Mesenchymal stem cell (in vitro differentiated cells and primary cell): ENCODE measurements at places on chromosomes 4 and X.

DNA sequence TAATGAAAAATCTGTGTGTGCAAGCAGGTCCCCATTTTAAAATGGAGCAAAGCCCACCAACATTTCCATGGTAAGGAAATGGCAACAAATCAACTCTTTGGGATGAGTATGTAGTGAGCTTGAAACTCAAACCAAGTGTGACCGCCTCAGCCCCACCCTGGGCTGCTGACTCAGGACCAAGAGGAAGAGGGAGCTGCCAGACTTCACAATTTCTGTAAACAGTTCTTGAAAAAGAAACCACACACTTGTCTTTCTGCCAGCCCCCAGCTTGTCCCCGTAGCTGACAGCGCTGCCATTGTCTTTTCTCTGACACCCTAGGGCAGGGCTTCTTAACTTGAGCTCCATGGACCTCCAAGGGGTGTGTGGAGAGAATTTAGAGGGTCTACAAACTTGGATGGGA, 10.3 kb downstream of the RTL5 start:
- peak; percentile 78 for DNase-seq

- DNase-seq: no peak
These were observed 36.5 kb downstream of the INPP4B start for GRCh38 chr4:142809559-142809958.

- no peak for DNase-seq
These were observed 9.0 kb downstream of the ZNF827 start for GRCh38 chr4:145929415-145930178.

DNA sequence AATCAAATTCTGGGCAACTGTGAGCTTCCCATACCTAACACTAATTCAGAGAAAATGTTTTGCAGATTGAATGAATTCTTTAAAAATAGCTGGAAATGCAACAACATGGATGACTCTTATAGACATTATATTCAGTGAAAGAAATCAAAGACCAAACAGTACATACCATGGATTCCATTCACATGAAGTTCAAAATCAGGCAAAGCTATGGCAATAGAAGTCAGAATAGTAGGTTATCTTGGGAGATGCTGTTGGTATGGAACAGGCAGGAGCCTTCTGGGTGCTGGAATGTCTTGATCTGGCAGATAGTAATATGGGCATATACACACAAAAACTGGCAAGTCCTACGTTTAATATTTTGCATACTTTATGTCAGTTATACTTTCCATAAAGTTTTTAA, 25.5 kb upstream of the CBLL2 start:
- DNase-seq: no peak

DNA sequence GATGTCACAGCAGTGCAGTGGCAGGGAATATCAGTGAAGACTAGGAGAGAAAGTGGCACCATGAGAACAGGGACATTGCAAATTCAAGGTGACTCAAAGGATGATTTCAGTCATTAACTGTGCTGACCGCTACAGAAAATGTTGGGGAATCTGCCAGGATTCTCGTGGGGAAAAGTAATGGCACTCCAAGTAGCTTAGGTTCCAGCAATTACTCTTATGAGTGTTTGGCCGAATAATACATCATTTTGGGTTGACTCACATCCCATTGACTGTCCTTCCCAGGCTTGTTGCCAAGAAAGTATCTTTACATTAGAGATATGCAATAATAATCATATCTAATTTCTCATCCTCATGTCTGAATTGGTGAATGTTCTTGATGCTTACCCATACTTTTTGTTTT, 1411.1 kb upstream of the PCDH7 start:
- peak; percentile 33 for DNase-seq

DNA sequence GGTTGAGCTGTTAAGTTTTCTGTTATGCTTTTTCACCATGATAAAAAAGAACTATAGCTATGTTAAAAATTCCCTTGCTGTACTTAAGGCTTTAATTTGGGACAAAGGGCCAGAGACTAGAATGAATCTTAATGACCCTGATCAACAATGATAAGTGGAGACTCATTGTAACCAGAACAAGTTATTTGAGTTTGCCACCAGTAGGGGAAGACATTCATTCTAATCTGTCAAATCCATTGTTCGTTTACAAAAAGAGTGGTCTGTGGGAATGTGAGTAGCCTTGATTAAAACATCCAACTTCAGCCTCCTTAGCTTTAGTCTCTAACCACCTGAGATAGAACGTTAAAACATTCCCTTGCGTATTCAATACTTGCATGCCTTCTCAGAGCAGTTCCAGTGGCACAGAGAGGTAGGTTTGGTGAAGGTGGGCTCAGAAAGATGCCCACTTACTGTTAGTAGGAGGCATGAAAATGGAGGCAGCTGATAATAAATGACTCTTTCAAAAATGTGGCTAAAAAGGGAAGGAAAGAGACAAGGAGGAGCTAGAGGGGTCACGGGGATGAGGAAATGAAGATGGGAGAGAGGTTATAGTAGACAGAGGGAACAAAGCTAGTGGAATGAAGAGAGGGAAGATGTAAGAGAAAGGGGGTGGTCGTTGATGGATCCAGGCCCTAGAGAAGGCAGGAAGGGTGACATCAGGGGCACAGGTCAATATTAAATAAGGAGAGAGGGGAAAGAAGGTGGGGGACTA, 66.2 kb downstream of the EGF start:
- DNase-seq: no peak

GRCh38 chr4:159400558-159401225, 297.8 kb downstream of the RAPGEF2 start:
- peak; percentile 83 for DNase-seq

GRCh38 chrX:65976161-65976560, 63.7 kb downstream of the VSIG4 start:
- no peak for DNase-seq

DNA sequence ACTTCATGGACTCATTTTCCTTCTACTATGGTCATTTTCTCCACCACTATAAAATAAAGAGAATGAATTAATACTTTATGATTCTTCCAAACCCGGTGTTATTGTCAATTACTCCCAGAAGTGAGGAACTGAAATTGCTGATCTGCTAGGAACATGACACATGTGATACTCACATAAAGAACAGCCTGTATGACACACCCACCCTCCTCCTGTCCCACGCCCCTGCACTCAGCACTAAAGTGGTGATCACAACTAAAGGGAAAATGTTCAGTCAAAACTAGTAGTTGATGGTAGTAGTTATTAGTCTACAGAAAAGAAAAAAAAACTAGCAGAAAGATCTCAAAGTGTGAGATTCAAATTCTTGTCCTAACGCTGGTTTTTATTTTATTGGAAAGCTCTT, 1508.3 kb downstream of the RAPGEF2 start:
- DNase-seq: no peak

DNA sequence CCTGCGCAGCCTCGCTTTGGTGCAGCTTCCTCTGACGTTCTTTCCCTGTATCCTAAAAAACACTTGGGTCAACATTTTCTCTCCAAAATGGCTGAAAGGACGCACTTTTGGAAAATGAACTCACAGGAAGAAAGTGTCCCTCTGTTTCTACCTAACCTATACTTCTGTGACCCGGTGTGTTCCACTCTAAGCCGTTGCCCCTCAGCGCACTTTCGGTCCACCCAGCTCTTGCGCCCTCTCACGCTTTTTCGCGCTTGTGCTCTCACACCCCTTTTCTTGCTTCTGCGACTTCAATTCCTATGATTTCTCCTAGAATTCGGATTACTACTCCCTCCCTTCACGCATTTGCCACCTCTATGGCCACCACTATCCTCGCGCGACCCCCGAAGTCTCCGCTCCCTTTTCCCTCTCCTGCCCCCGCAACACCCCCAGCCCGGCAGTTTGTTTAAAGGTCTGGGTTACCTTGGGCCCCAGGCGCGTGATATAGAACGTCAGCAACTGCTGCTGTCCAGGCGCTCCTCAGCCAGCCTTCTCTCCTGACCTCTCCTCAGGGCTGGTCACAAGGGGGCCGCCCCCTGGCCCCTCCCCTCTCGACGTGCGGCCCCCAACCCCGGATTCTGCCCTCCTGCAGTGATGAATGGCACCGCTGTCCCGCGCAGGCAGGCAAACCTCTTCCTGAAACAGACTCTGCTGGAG, at the start of gene USP51:
Gene USP51, minus strand, starts transcription at position 535 of the 696 bp plus-strand sequence. CDS start 909 bp downstream, outside the sequence.
- DNase-seq: peak; percentile 70

DNA sequence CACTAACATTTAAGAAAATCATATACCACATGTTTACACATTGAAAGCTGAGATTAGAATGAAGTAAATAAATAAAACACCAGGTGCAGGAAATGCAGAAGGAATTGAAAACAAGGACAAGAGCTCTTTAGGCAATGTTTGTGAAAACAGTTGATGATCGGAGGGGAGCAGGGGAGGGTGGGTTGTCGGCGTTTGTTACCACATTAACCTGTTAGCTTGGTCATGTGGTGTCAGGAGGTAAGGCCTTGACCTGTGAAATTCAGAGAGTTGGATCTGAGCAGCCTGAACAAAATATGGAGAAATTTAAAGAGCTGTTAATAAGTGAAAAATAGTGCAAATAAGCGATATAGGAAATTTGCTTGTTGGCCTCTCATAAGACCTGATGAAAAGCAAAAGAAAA, 759.9 kb downstream of the PDHA2 start:
- no peak for DNase-seq

DNA sequence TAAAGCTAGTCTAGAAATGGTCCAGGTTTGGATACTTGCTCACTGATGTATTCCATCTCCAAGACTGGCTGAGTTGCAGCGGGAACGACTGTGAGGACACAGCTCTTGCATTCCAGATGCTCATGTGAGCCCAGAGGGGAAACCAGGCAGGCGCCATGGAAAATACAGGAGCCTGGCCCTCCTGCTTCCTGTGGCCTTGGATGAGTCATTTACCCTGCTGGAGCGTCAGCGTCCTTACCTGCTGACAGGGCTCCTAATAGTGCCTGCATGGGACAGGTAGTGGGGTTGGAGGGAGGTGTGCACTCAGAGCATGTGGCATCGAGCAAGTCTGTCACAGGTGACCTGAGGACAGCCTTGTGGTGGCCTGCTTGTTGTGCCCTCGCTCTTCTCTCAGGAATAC, 69.4 kb downstream of the NSG1 start:
- DNase-seq: peak; percentile 33
